PC-3 (cell line): ENCODE measurements at places on chromosomes 7 and 10. TPM values are rescaled to one million over a fixed set of nuclear protein-coding genes. Genes with fewer than 3 reads are reported as not detected.

GRCh38 chr10:49240946-49241345 lies 52.8 kb upstream of the TMEM273 start:
- DNase-seq = no peak

LBX1 gene
- not detected in 2 replicates for total RNA-seq

DNA sequence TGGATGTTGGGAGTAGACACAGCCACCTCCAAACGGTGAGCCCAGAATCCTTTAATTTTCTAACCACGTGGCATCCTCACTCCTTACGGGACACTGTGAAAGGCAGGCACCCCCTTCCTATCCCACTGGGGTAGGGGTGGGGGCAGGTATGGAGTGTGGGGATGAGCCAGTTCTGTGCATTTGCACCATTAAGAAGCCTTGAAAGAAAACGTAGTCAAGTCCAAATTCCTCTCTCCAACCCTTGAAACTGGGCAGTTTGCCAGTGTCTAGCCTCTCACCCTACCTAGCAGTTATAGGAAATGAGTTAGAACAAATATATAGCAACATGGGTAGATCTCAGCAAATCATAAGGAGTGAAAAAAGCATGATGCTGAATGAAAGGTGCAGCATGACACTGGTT lies 92.4 kb upstream of the LEP start:
- DNase-seq = peak; percentile 16

TMEM184A gene
- total RNA-seq = 23.1 and 31.3 TPM in 2 replicates

DNA sequence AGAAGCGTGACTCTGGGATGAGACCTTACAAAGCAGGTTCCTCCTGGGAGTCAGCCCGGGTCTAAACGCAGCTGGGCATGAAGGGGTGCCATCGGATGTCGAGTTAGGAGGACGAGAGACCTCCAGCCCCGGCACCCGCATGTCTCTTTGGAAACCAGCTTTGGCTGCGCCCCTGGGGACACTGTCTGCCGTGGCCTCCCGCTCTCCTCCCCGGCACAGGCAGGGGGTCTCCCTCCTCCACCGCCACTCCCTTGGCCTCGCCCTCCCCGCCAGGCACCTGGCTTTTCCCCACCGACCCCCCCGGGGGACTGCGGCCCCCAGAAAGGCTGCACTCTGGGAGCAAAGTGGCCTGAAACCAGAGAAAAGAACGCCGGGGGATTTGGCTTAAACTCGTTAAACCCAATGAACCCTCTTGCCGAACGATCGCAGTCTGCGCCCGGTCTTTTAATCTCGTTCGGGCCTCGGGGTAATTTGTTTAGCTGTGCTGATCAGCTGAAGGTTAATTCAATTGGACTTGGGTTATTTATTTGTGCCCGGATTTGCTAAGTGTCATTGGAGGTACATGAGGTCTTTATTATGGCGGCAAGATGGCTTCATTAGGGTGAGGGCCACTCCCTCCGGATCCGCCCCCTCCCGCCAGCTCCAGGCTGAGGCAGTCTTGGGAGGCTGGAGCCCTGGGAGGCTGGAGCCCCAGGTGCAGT lies 16.4 kb upstream of the PSMG3 start:
- DNase-seq = no peak

HABP2 gene
- total RNA-seq = not detected in 2 replicates

GRCh38 chr7:92722541-92722940 lies 113.8 kb downstream of the CDK6 start:
- peak; percentile 32 for DNase-seq

PNLIP gene
- total RNA-seq = not detected in 2 replicates

GRCh38 chr10:45460235-45460878 lies 86.3 kb downstream of the ALOX5 start:
- no peak for DNase-seq

GRCh38 chr7:28246921-28247461 lies 66.4 kb upstream of the JAZF1 start:
- no peak for DNase-seq

PRLHR gene
- not detected in 2 replicates for total RNA-seq

DNA sequence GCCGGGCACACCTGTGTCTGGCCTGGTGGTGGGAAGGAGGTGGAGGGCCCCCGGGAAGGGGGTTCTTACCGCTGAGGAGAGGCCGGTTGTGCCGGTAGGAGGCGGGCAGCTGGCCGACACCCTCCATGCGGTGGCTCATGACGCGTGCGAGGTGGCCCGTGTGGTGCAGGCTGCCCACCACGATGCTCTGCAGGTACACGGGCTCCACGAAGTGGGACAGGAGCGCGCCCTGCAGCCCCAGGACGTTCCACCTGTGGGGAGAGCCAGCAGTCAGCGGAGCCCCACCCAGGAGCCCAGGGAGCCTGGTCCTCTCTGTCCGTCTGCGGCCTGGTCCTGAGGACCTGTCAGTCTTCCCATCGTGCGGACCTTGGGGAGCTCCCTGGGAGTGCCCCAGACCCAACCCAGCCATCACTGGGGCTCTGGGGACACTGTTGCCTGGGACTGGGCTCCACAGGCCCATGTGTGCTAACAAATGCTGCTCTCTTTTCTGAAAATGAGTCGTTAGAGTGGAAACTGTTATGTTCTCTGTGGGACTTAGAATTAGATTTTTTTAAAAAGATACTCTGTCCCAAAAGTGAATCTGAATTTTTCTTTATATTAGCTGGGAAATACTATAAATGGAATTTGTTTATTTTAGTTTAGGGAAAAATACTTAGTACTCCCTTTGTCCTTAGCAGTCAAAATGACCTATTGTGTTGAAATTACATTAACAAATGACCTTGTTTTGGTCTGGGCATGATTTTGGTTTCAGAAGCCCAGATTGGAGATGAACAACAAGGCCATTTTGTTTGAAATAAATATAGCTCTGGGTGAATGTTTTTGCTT lies 143.9 kb downstream of the WDR37 start:
- no peak for DNase-seq

FGL2 gene
- not detected in 2 replicates for total RNA-seq

HSPB1 gene
- total RNA-seq = 166 and 189 TPM in 2 replicates

C10orf143 gene
- total RNA-seq = 0.29 TPM in 1 of 2 replicates, not detected in the other
